ENCODE measurements at places on chromosomes 2 and 18.

GRCh38 chr2:213078686-213079085 lies 72.7 kb downstream of the IKZF2 start:
- no peak for DNase-seq

DNA sequence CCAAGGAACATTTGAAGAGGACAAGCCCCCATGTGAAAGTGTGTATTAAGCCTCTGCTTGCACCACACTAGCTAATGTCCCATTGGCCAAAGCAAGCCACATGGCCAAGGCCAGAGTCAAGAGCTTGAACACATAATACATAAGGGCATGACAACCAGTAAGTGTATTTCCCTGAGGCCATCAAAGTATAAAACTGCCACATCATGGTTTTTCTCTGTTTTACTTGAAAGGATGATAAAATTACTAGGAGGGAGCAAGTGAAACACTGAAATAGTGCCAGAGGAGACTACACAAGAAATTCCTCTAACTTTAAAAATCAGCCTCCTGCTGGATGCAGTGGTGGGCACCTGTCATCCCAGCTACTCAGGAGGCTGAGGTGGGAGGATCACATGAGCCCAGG lies 30.9 kb upstream of the EML6 start:
- DNase-seq: no peak

DNA sequence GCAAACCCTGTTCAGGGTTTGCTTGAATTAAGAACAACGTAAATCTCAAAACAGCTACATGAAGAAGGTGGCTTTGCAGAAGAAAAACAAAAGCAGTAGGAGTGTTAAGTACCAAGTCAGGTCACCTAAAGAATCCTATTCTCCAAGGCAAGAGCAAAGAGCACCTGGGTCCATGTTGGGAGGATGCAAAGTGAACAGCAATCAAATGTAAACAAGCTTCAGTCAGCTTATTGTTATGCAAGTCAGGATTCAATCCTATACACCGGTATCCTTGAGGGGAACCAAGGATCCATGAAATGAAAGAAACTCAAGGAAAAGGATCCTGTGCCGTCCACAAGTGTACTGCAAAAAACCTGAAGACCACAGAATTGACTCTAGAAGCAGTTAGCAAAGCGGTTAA lies 261.0 kb upstream of the DDX18 start:
- DNase-seq: no peak

GRCh38 chr2:128654408-128654807 lies 335.7 kb upstream of the HS6ST1 start:
- DNase-seq: no peak

DNA sequence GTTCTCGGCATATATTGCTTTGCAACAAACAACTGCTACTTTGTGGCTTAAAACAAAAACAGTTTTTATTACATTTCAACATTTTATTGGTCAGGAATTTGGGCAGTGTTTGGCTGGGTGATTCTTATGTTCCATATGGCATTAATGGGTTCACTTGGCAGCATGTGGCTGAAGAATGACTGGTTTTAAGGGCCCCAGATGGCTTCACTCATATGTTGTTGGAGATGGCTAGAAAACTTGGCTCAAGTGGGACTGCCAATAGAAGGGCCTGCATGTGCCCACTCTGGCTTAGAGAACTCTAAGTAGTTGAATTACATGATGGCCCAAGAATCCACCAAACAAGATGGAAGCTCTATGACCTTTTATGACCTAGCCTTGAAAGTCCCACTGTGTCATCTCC lies 86.1 kb downstream of the FASTKD2 start:
- no peak for DNase-seq
